CD8-positive, alpha-beta memory T cell (primary cell): ENCODE measurements at places on chromosomes 16 and 17.

- no peak for DNase-seq
Measured at GRCh38 chr17:9982159-9982558, 77.1 kb upstream of the RCVRN start.

DNA sequence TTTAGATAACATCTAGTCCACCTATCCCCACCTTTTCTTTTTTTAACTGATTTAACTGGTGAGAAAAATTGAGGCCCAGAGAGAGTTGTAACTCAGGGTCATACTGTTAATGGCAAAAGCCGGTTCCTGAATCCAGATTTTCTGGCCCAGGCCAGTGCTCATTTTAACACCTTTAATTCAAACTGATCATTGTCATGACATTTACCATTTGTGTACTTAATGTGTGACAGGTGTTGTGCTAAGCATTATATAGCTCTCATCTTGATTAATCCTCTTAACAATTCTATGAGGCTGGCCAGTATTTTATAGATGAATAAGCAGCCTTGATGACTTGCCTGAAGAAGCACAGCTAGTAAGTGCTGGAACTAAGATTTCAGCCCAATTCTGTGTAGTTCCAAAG, 14.4 kb downstream of the RHOT1 start:
- no peak for DNase-seq

- DNase-seq, result no peak
Measured at GRCh38 chr17:31568539-31568938, 177.1 kb downstream of the RAB11FIP4 start.

GRCh38 chr16:49750341-49751000, 105.4 kb downstream of the ZNF423 start:
- DNase-seq, result no peak

- no peak for DNase-seq
Measured at GRCh38 chr16:1433756-1434155, 2.9 kb downstream of the PERCC1 start.

GRCh38 chr16:13926891-13927290, 6.9 kb downstream of the ERCC4 start:
- DNase-seq, result no peak

DNA sequence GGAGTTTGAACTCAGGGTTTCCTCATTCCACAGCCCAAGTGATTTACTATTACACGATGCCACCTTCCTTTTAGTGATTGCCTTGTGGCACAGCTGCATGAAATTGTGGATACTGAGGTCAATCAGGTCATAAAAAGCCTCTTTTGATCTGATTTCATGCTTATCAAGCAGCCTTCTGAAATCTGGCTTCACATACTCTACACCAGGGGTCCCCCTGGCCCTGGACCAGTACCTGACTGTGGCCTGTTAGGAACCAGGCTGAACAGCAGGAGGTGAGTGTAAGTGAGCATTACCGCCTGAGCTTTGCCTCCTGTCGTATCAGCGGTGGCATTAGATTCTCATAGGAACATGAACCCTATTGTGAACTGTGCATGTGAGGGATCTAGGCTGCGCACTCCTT, 13.8 kb downstream of the SLFN5 start:
- no peak for DNase-seq

DNA sequence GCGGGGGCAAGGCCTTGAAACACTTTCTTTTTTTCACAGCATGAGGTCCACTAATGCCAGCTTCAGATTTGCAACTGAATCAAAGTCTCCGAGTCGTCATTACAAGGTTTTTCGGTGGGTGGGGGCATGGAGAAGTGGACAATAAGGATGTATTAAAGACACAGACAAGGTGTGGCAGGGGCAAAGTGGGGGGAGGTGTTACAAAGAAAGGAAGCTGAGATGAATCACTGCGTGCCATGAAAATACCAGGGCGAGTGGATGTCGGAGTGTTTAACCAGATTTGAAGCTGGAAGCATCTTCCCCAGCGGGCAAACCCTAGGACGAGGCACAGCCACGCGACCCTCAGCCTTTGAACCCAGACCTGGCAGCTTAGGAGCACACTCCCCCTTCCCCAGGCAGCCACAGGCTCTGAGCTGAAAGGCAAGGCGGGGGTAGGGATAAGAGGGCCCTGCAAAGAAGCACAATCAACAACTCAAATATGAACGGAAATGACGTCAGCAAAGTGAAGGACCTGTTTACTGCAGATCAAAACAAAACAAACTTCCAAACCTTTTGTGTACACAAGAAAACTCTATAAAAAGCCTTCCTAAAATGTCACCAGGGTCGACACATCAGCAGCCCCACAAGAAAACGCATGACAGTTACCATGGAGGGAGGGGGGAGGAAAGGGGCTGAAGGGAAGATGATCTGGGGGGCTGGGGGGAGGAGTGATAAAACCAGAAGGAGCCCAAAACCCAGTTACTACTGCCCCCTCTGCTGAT, 5.6 kb upstream of the ZFHX3 start:
- DNase-seq, result no peak
